SHP77 treated with DMSO at 0.1 percent for 48 hours (cell line): ENCODE measurements at places on chromosomes 2 and 18.

GRCh38 chr18:48323151-48323550 lies 86.0 kb downstream of the ZBTB7C start:
- no peak for DNase-seq

GRCh38 chr2:165007161-165007744 lies 51.9 kb upstream of the SLC38A11 start:
- DNase-seq = no peak

GRCh38 chr2:214630402-214631045 lies 179.0 kb downstream of the BARD1 start:
- no peak for DNase-seq

DNA sequence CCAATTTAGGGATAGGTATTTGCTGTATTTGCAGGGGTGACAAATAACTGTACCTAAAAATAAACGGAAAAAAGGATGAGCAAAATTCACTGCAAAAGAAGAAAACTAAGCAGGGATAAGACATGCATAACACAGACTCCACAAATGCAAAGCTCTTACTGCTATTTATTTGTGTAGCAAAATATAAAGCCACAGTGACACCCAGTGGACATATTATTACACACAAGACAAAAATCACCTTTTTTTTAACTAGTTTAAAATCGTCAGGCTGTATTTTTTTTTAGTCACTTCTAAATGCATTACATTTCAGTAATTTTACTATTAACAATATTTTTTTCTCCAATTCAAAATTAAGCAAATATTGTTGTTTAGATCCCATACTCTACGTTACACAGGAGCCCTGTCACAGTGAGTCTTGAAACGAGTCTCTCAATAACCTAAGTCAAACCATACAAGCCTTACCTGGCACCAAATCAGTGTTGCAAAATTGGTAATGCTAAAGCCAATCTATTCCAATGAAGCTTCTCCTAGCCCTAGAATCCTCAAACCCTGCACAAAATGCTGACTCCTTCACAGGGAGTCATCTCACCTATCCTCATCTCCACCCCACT lies 23.7 kb downstream of the METTL4 start:
- DNase-seq = no peak

- DNase-seq = no peak
These were observed 29.4 kb downstream of the RHBDD1 start for GRCh38 chr2:226865273-226865672.

GRCh38 chr2:11625671-11626070 lies 44.3 kb downstream of the NTSR2 start:
- no peak for DNase-seq

DNA sequence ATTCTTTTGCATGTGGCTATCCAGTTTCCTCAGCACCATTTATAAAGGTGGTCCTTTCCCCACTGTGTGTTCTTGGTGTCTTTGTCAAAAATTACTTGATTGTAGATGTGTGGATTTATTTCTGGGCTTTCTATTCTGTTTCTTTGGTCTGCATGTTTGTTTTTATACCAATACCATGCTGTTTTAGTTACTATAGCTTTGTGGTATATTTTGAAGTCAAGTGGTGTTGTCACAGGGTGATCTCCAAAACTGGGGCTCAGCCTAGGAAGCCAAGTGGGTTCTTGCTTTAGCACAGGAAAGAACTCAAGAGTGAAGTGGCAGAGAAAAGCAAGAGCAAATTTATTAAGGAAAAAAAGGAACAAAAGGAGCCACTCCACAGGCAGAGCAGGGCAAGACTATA lies 6.0 kb upstream of the SNTG2 start:
- no peak for DNase-seq

- DNase-seq = no peak
These were observed 138.6 kb downstream of the MAP3K20 start for GRCh38 chr2:173214213-173214612.

- DNase-seq = no peak
These were observed 325.0 kb upstream of the PKDCC start for GRCh38 chr2:41722668-41723369.

DNA sequence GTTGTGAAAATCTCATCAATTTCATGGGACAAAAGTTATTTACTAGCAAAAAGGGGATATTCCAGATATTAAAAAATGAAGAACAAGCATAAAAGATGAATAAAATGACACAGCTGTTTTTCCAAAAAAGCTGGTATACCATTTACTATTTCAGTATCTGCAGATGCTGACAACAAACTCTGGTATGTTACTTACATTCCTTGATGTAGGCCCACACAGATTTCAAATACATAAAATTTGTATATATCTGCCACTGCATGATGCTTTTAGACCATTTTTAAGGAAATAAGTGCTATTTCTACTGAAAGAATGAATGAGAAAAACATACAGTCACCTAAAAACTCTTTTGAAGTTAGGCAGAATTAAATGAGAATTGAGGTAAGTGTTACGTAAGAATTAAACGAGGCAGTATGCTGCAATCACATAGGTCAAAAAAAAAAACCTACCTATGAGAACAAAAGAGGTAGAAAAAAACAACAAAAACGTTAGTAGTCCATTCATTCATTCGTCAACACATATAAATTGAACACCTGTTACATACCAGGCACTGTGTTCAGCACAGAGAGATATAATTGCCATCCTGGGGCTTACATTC lies 32.5 kb downstream of the ARL5A start:
- no peak for DNase-seq

DNA sequence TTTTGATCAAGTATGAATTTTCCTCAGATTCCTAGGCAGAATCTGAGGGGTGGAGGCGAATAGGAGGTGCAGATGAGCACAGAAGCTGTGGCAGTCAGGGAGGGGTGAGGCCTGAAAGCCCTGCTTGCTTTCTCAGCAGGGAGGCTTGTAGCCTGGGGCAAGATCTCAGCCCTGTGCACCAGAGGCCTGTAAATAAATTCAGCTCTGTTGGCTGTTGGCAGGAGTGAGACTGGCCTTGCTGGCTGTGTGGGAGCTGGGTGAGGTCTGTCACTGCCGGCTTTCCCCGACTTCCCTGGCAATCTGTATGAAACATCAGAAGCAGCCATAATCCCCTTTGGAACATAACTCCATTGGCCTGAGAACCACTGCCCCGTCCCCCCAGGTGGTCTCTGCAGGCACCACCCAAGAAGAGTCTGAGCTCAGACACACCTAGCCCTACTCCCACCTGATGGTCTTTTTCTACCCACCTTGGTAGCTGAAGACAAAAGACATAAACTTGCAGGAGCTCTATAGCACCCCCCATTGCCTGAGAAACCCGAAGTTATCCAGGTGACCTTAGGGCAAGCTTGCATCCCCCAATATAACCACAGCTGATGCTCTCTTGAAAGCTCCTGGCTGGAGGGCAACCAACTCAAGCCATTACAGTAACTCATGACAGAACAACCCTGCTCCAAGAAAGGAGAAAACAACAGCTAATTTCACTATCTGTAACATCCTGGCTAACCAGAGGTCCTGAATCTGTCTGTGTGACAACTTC lies 32.3 kb downstream of the EVA1A start:
- no peak for DNase-seq

- DNase-seq = no peak
These were observed 190.4 kb upstream of the ID2 start for GRCh38 chr2:8491296-8492027.

DNA sequence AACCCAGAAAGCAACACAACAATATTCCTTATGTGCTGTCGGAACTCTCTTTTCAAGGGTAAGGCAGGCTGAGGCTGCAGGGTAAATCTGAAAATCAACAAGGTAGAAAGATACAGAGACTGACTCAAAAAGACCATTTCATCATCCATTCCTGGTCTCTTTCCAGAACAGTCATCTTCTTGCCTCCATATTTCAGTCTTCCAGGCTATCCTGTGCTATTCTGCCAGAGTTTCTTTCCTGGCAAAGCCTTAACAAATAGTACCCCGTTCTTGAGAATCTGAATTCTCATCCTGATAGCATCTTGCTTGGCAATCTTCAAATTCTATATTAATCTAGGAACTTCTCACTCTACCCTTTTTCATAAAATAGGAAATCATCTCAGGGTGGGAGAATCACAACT lies 15.5 kb downstream of the DPP10 start:
- no peak for DNase-seq

DNA sequence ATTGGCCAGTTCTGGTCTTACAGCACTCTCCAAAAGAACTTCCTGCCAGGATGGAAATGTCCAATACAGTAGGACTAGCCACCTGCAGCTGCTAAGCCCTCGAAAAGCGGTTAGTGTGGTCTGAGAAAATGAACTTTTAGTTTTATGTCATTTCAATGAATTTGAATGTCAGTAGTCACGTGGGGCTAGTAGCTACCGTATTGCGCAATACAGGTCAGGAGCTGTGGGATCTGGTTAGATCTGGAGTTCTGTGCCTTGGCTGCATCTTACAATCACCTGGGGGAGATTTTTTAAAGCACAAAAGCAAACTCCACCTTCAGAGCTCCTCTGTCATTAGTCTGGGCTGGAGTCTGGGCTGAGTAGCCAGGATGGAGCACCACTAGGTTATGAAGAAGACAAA lies 35.9 kb downstream of the C1QL2 start:
- DNase-seq = no peak

DNA sequence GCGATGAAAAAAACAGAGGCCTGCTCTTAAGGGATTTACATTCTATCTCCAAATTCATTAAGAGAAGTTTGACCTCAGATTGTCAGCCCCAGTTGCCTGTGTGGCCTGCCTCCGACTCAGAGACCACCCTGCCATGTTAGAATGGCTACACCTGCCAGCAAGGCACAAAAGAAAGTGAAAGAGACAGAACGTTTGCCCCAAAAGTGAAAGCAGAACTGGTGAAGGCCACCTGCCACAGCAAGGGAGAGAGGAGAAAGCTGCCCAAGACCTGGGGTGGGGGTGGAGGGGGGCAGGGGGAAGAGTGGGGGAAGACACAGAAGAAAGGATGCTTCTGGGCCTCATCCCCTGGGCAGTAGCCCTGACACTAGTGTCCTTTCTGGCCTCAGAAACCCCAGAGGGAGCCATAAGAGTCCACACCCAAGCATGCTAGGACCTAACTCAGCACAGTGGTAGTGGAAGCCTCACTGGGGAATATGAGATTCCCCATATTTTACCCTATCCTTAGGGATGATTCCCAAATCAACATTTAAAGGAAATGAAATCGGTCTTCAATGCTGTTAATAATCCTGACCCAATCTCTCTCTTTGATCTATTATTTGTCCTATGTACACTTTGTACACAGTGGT lies 389.7 kb downstream of the TXNL1 start:
- DNase-seq = no peak

GRCh38 chr2:4803396-4803795 lies 888.8 kb upstream of the SOX11 start:
- no peak for DNase-seq
